ENCODE measurements at places on chromosomes 12 and 14.

DNA sequence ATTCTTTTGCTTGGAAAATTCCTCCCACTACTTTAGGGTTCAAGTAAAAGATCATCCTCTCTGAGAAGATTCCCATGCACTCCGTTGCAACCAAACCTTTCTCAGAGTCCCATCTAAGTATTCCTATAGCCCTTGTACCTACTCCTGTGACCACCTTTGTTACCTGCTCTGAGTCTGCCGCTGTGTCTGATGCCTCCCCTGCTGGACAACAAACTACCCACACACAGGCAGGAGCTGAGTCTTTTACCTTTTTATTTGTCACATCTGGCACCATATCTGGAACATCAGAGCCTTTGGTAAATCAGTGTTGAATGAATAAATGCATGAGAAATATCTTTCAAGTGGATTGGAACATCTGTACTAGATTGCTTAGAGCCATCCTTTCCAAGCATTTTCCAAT, 82.1 kb upstream of the FLRT2 start:
- DNase-seq, result no peak

DNA sequence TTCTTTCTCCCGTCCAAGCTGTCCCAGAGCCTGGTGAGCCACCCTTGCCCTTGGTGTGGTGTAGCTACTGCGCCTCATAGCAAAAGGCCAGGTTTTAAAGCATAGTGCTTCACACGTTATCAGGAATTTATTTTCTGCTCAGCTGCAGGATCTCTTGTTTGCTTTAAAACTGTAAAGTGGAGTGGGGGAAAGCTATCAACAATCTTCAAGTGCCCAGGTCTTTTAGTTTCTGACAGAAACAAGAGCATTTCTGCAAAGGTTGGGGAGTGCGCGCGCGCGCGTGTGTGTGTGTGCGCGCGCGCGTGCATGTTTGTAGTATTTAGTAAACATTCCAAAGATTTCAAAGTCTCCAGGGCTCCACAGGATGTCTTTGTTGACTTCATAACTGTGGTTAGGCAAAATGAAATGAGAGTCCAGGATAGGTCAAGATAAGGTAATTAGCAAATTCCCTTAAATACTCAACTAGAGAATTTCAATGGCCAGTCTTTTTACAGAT, 45.5 kb downstream of the EML1 start:
- no peak for DNase-seq

DNA sequence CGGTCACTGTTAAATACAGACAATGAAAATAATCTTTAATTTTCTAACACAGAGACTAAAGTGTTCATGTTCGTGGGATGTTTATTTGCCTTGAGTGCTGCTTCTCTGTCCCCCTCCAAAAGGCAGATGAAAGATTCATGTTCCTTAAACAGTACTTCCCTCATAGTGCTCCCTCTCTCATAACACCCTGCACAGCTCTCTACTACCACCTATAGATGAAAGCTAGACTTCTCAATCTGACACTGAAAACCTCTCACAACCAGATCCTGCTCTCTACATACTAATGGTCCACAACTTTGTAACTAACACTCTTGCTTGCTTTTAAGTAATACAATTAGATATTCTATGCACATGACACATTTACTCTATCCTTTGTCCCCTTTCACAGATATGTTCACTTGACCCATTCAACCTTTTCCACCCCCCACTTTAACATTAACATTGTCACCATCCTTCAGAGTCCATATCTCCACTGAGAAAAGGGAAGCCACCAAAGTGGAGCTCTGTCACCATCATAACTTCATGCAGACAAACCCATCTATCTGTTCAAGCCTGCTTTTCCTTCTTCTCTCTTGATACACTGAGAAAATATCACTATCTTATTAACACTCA, 266.4 kb upstream of the USP15 start:
- DNase-seq, result no peak

GRCh38 chr14:32203928-32204357, 874 bp upstream of the RNU6-8 start:
- DNase-seq, result no peak

- no peak for DNase-seq
Measured at GRCh38 chr12:56601503-56601902, 28.6 kb downstream of the BAZ2A start.

GRCh38 chr12:13039328-13039956, 4.7 kb upstream of the FAM234B start:
- no peak for DNase-seq

- DNase-seq, result no peak
Measured at GRCh38 chr14:86944434-86944833, 1048.5 kb downstream of the GALC start.

DNA sequence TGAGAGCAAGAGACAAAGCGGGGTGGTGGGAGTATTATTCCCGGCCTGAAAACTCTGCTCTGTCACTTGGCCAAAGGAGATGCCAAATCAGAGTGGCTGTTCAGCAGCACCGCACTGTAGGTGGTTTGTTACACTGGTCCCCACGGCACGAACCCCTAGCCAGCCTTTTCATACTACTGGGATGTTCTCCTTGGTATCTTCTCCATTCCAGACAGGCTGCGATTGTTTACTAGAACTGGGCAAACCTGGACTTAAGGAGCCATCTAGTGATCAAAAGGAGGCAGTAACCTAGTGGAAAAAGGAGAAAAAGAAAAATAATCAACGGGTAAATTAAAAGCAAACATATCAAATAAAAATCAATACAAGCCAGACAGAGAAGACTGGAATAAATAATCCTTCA, 58.9 kb upstream of the TMTC2 start:
- no peak for DNase-seq

- DNase-seq, result no peak
Measured at GRCh38 chr14:88947646-88948598, 123.5 kb downstream of the TTC8 start.

DNA sequence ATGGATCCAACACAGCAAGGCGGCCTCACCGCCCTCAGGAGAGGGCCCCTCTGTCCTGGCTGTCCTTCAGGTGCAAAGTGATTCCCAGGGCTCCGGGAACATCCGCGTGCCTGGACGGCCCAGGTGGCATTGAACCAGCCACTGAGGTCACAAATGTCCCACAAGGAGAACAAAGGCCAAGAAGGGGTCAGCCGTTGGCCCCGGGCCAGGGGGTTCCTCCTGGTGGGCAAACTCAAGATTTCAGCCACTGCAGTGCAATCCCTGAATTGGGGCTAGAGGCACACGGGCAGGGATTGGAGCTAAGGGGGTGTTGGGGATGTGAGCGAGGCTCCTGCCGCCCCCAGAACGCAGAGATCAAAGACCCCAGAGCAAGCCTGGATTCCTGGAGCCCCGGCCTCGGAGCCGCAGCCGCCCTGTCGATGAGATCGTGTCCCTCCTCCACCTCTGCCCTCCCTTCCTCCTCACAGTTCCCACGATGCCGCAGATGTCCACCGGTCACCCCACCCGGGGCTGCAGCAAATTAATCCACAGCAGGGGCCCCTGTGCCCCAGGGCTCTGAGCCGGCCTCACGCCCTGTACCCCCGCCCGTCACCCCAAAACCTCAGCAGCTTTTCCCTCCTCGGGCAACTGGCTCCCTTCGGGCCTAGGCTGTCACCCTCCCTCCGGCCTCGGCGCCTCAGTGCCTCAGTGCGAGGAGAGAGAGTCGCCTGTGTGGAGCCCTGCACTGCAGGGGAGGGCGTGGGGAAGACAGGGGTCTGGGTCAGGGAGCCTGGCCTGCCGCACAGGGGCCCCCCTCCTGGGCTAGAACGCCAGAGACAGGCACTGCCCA, 56.7 kb upstream of the GALNT9 start:
- DNase-seq, result no peak

All from effector memory CD4-positive, alpha-beta T cell (primary cell).